ENCODE measurements at places on chromosomes 6 and 20.

DNA sequence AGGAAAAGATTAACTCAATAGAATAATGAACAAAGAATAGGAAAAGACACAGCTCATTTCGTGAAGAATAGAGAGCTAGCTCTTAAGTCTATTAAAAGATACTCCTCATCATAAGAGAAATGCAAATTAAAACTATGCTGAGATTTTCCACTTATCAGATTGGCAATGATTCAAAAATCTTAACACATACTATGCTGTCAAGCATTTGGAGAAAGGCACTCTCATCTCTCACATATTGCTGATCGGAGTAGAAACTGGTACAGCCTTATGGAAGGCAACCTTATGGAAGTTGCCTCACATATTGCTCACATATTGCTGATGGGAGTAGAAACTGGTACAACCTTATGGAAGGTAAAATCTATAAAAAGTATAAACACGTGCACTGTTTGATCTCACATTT, 21.4 kb upstream of the PLAGL1 start:
- DNase-seq: no peak

GRCh38 chr6:43900916-43901732, 131.1 kb downstream of the VEGFA start:
- no peak for DNase-seq

DNA sequence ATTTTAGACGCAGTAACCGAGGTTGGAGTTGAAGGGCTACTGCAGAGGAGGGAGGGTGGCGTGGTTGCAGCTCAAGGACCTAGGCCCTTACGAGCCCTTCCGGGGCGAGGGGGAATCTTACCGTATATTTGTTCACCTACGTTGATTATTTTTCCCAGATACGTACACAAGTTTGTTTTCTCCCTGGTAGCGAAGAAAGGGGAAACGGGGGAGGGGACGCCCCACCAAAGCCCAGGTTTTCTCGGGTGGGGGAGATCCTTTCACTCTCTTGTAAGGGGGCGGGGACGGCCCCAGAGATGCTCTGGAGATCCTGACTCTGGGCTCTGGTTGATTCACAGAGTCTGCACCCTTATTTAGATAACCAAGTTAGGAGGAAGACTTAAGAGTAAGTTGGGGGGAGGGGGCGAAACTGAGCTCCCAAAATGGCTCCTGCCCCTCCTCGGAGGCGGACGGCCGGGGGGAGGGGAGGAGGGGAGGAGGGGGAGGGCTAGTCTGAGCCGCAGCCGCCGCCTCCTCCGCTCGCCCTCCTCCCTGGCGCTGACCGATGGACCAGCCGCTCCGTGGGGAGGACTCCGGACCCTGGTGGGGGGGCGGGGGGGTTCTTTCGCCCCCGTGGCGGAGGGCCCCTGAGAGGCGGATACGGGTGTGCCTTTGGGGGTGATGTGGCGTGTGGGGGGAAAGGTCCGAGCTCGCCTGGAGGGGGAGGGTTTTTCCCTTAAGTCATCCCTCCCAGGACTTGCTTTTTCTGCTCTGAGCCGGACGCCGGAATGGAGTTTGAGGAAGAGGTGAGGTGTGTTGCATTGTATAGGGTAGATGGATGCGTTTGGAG, 2.2 kb downstream of the BRD2 start:
- peak; percentile 79 for DNase-seq

- DNase-seq: no peak
Observed at GRCh38 chr6:4322846-4323309, 187.5 kb upstream of the ECI2 start.

GRCh38 chr6:15987569-15987968, 141.3 kb upstream of the MYLIP start:
- DNase-seq: no peak

GRCh38 chr20:50259705-50260478, 69.3 kb downstream of the CEBPB start:
- DNase-seq: no peak

DNA sequence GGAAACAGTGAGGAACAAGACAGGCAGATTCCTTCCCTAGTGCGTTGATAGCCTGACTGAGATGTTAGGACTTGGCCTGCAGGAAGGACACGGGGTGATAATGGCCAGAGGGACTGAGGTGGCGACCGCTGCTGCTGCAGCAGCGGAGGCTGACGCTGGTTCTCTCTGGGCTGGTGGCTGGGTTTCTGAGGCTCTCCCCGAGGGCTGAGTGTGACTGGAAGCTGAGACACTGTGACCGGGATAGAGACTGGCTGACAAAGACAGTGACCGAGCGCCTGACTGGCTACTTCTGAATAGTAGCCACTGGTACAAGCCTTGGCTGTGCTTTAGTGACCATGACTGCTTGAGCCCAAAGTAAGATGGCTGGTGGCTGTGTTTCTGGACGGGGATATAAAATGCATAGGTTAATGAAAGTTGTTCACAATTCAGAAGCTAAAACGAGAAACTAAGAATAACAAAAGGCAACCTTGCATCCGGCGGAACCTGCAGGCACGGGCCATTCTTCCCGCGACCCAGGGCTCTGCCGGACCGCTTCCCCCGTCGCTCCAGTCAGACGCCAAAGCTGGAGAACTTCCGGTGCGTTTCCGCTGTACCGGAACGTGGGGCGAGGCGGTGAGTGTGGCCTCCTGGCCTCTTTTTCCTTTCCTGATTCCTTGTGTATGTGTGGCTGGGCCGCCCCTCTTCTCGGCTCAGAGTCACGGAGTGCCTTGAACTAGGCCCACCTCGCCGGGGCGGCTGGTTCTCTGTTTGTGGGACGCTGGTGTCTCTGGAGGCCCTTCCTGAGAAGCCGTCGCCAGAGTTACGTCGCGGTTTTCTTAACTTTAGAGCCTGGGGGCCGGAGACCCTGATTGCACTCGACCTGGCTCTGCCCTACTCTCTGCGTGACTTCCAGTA, at the start of gene AAR2:
Gene AAR2, plus strand, starts transcription at position 587 of the 894 bp plus-strand sequence. CDS start 3,391 bp downstream, outside the sequence.
- DNase-seq: peak; percentile 50

DNA sequence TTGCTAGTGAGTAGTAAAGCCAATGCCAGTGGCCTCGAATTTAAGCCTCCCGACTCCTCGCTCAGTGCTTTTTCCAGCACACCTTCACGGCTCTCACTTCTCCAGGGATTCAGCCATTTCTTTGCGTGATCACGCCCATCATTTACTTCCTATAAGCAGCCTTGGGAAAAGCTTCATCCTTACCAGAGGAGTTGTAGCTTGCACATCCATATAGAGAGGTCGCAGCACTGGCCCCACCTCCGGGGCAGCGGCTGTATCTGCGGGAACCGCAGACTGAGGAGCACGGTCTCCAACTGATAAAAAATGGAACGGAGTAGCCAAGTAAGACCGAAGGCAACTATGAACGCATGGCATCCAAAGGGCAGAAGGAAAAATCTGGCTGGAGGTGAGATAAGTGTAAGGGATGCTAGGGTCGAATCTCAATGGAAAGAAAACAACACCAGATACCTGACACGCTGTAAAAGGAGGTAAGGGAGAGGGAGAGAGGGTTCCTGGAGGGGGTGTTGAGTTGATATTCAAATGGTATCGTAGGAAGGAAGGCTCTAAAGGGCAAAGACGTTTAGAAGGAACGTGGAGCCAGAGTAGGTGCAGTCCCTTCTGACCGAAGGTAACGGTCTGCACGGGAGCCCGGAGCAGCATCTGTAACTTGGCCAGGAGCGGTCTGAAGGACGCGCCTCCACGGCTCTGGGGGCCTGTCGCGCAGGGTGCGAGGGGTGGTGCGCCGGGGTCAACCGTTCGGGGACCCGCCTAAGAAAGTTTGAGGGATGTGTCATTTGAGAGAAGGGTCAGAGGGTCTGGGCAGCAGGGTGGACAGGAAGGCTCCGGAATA, 640 bp downstream of the NFS1 start:
- no peak for DNase-seq

GRCh38 chr6:3991941-3992340, 87.0 kb downstream of the FAM217A start:
- DNase-seq: no peak

GRCh38 chr6:32969685-32970412, 1.5 kb downstream of the BRD2 start:
- peak; percentile 95 for DNase-seq

DNA sequence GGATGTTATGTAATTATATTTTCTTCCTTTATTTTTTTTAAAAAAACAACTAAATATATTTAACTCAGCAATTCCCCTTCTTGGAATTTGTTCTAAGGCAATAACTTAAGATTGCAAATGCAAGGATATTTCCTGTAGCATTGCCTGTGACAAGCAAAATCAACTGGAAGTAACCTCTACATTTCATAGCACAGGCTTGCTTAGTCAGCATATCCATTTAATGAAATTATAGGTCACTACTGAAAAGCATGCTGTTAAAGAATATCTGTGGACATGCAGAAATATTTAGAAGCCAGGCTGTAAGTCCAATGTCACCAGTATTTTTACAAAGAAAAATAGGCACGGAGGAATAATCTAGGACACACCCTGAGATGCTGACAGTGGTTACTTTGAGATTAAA, 8.7 kb upstream of the MEP1A start:
- DNase-seq: no peak

DNA sequence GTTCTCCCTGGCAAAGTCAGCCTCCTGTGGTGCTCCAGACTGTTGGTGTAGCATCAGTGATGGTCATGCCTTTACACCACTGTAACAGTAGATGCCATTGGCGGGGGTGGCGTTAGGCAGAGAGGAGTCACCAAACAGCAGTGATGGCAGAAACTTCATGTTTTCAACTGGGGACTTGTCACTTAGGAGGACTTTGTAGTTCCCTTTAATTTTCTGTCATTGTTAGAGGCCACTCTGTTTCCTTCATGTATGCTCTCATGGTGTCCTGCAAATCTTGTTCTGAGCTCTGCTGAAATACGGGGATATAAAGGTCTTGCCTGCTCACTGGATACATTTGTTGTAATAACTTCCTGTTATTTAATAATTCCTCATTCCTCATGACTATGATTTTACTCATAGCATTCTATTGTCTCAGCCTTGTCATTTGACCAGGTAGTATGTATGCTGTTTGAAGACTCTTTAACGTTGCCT, 4.6 kb downstream of the MAP3K4 start:
- DNase-seq: no peak

DNA sequence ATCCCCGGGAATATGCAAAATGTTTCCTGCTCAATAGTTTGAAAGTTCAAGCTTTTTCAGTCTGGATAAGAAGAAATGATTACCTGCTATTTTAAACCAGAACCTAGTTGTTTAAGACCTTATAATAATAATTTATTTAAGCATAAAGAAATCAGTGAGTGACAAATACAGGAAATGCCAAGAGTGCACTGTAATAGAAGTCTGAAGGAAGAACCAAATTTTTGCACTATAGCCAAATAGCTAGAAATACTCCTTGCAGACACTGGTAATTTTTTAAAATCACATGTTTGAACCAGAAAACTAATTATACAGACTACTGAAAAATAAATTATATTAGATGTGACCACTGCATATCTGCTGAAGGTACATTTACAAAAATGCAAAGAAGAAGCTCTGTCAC, 93.2 kb downstream of the MMS22L start:
- DNase-seq: peak; percentile 9

- DNase-seq: no peak
Observed at GRCh38 chr6:32370505-32370904, 1.2 kb downstream of the TSBP1 start.

- DNase-seq: no peak
Observed at GRCh38 chr6:148517470-148517869, 174.8 kb downstream of the SASH1 start.

GRCh38 chr6:139834232-139834631, 459.8 kb upstream of the CITED2 start:
- no peak for DNase-seq

GRCh38 chr20:31363295-31363694, 5.1 kb upstream of the DEFB118 start:
- no peak for DNase-seq

GRCh38 chr6:88004707-88005106, 42.9 kb upstream of the SPACA1 start:
- DNase-seq: no peak

DNA sequence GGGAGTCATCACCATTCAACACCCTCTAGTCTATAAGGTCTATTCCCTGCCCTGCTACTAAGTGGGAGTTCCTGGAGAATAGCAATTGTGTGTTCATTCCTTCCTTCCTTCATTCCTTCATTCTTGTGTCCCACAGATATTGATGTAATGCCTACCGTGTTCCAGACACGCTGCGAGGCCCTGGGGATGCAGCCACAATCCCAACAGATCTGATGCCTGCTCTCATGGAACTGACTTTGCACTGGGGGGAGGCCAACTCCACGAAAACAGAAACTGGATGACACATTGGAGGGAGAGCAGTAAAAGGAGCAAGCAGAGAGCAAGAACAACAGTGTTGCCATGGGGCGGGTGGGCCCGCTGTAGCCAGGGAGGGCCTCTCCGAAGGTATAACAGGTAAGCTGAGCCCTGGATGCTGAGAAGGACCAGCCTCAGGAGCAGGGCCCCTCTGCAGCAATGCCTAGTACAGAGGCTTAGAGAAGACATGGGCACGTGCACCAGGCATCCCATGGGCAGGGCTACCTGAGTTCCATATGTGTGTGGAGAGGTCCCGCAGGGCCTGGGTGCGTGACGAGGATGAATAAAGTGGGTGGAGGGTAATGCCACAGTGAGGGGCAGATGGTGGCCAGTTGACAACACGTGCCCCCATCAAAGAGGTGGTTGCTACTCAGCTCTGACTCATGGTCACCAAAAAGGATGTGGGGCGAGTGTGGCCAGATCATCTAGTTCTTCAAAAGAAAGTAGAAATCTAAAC, 173.9 kb downstream of the NFATC2 start:
- DNase-seq: no peak

DNA sequence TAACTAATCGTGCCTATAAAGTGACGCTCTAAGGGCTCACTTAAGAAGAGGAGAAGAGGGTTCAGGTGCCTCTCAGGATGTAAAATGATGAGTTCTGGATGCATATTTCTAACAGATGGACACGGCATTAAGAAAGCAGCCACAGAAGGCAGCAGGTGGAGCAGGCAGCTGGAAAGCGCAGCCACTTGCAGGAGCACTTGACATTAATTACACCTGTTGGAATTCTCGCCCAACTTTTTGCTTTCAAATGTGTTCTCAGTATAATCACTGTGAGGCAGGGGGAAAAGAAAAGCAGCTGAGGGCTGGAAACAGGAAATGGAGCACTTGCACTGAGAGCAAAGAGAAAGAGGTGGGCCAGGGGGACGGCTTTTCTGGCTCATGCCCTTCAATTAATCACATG, 164.2 kb downstream of the NKAIN2 start:
- DNase-seq: no peak

- DNase-seq: no peak
Observed at GRCh38 chr6:131937703-131938631, 13.2 kb downstream of the CCN2 start.

- DNase-seq: no peak
Observed at GRCh38 chr6:34484899-34485298, 19.0 kb downstream of the PACSIN1 start.

GRCh38 chr6:31528821-31529328, at the start of gene MCCD1:
Gene MCCD1, plus strand, starts transcription at chr6:31528962. Its CDS starts 53 bp downstream, at chr6:31529015.
- no peak for DNase-seq

DNA sequence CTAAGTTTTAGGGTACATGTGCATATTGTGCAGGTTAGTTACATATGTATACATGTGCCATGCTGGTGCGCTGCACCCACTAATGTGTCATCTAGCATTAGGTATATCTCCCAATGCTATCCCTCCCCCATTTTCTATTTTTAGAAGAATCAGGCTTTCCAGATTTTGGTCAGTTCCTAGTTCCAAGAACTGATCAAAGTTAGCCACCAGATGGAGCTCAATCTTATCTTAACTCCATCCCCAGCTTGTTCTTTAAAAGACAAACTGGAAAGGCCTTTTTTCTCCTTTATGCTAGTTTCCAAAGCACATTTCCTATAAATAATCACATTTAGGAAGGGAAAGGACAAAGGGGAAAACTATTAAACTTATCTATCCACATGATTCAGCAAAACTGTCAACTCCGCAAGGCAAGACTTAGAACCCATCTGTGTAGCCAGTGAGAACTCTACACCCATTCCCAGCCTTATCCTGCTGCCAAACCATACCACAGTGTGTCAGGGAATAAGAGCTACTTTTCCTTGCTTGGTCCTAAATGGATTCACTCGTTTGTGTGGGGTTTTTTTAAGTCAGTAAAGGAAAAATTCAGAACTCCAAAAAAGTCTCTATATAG, 22.8 kb upstream of the KHDC1 start:
- no peak for DNase-seq
